Urinary bladder (tissue), 4 donors: ENCODE measurements at places on chromosomes 4 and X. TPM values are rescaled to one million over a fixed set of nuclear protein-coding genes. Genes with fewer than 3 reads are reported as not detected.

The CSAG1 gene
- not detected for total RNA-seq

The SLIT2 gene
- 125 TPM for total RNA-seq

The ANOS1 gene
- 20.2 TPM for total RNA-seq

The STX18 gene
- 37.9 TPM for total RNA-seq

The DCUN1D4 gene
- total RNA-seq: 80.3 TPM

The CORIN gene
- 20.9 TPM for total RNA-seq

The GPC4 gene
- total RNA-seq: 16.9 TPM

The PABPC5 gene
- 11.9 TPM for total RNA-seq

The HMGN5 gene
- total RNA-seq: 4.9 TPM

The GABRG1 gene
- total RNA-seq: 0.11 TPM

The APELA gene
- not detected for total RNA-seq

The DRD5 gene
- total RNA-seq: 0.11 TPM

The SUPT20HL1 gene
- total RNA-seq: 0.16 TPM

The ARX gene
- not detected for total RNA-seq

The PDE6B gene
- 6.2 TPM for total RNA-seq

The OPRPN gene
- not detected for total RNA-seq

The CT47B1 gene
- total RNA-seq: not detected

The SYTL5 gene
- 4.4 TPM for total RNA-seq

The SPANXA2 gene
- not detected for total RNA-seq

The LUZP4 gene
- total RNA-seq: not detected

The NAP1L2 gene
- 7.2 TPM for total RNA-seq

The SLC9B2 gene
- 22.8 TPM for total RNA-seq

The ATP2B3 gene
- total RNA-seq: 0.69 TPM
